ENCODE measurements at places on chromosomes 5 and 9.

DNA sequence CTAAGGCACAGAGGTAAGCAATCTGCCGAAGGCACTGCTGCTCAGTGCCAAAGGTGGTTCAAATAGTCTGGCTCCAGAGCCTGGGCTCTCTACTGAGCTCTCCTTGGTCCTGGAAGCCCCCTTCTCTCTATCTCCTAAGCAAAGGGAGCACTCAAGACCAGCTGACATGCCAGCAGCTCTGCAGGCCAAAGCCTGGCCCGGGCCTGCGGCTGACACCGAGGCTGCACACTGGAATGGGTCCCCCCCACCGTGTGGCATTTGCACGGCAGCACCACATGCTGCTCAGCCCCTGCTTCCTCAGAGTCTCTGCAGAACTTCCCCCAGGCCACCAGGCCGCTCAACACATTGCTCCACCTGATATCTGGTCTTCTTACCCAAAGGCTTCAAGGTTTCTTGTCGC lies 57.8 kb upstream of the GOLPH3 start:
- DNase-seq, result no peak

DNA sequence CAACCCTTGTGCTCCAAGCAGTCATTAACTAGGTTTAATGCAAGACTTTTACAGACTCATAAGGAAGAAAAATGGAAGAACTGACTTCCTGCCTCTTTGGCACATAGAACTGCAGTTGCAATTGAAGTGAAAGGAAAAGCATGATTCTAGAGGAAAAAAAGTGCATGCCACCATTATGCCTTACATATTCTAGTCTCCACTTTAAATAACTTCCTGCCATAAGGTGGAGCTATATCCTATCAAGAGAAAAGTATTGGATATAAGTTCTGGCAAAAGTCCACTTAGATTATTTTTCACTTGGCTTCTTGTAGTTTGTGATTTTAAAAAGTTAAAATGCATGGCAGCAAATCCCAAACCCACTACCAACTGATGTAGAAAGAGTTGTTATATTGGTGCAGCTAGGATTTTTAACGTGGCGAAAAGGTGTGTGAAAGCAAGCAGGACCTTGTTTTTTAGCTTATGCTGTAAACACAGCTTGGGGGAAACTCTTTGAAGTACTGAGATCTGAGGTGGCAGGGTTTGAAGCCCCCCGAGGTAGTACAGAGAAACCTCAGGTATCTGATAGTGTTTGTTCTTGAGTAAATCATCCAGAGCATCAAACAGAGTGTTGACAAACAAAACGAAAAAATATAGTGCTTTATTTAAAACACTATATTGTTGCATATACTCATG lies 117.9 kb downstream of the ANXA1 start:
- no peak for DNase-seq

DNA sequence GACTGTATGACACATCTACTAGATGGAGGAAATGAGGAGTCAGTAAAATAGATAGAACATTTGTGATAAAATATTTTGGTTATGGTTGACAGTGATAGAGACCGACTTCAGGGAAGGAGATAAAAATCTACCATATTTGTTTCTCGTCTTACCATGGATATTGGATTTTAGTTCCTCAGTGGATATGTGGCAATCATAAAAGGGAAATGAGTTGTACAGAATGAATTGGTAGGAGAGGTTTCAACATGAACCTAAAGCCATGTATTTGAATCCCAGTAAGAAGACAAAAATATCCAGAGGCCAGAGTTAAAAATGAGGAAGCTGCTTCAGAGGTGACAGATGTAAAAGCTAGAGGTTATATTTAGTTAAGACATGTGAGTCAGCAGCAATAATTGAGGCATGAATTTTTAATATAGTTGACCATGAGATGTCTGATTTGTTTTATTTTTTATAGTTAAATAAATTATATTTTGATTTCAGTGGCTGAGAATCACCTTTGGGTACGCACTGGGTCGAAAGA lies 480.4 kb upstream of the TUSC1 start:
- DNase-seq, result no peak

GRCh38 chr5:84724181-84724580 lies 339.5 kb upstream of the EDIL3 start:
- no peak for DNase-seq

- DNase-seq, result no peak
Observed at GRCh38 chr5:69029292-69029691, 64.5 kb upstream of the SLC30A5 start.

DNA sequence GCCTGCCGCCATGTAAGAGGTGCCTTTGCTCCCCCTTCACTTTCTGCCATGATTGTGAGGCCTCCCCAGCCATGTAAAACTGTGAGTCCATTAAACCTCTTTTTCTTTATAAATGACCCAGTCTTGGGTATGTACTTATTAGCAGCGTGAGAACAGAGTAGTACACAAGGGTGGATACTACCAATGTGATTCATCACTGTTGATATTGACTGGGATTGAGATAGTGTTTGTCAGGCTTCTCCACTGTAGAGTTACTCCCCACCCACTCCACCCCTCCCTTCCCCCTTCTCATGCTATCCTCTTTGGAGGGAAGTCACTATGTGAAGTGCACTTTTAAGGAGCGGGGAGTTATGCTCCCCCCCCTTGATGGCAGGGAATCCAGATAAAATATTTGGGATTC lies 11.4 kb upstream of the CRHBP start:
- DNase-seq, result no peak

GRCh38 chr9:112863746-112864145 lies 26.9 kb downstream of the SLC46A2 start:
- DNase-seq, result no peak

GRCh38 chr9:86096386-86096785 lies 3.0 kb downstream of the GOLM1 start:
- no peak for DNase-seq

DNA sequence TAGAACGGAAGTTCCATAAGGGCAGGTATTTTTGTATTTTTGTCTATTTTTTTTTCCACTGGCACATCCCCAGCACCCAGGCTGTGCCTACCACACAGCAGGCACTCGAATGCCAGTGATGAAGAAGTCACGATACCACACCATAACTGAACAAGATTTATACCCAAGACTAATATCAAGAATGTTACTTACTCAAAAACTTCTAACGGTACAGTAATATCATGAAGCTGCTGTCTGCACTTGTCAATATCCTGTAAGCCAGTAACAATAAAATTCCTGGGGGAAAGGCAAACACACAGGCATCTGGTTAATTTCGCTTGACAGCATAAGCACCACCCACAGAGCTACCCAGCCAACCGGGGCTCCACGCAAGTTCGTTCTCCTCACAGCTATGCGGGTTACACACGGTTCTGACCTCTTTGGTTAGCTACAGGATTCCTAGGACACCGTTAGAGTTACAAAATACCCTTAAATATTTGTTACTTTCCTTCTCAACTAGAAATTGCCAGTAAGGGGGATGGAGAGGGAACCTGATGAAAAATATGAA lies 1.3 kb downstream of the MED10 start:
- DNase-seq, result no peak

- no peak for DNase-seq
Observed at GRCh38 chr5:36896476-36896875, 19.9 kb downstream of the NIPBL start.

DNA sequence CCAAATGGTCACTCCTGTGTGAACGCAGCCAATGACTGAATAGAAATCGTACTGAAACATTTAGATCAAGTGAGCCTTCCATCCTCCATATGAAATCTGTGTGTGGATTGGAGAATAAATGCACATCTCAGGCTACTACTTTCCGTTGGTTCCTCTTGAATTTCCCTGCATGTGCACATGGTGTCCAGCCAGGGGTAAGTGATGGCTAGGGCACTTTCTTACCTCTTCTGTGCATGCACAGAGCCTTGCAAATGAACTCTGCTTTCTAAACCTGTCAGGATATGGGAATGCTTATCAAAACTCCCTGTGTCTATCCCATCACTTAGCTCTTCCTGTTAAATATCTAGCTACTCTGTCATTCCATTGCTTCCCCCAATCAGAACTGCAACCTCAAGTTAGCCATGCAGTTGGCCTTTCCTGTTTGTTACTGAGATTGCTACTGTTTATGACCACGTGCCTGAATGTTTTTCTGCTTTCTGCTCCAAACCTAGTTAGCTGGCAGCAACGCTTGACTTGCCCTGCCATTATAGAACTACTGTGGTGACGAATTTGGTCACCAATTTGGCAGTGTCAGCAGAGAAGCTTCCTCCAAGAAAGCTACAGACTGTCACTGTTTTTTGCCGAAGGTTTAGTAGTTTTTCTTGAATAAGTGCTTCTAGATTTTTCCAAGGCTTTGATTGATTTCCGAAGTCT lies 661.6 kb downstream of the LRRC70 start:
- no peak for DNase-seq
